Suprapubic skin (tissue), 4 donors: ENCODE measurements at places on chromosomes 4 and X. TPM values are rescaled to one million over a fixed set of nuclear protein-coding genes. Genes with fewer than 3 reads are reported as not detected.

DNA sequence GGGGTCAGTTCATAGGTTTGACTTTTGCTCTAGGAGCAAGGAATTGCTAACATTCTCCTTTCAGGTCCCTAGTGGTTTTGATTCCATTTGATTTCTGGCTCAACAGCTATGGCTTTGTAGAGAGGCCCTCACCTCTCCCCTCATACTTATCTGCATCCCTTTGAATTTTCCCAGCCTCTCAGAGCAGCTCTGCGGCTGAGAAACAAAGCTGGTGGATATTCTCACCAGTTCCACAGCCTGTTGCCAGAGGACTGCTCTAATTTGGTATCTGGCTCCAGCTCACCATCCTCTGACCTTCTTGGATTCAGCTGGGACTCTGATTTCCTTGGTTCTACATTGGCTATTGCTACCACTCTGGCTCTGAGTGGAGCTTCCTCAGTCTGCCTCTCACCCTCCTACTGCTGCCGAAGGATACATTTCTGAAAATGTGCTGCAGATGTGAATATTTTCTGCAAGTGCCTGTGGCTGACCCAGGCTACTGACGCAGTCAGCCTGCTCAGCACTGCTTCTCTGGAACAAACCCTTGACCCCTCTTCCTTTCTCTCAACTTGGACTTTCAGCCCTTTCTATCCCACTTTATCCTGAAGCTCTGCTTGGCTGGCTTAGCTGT is 110.9 kb upstream of the ENPEP start:
- no peak overlapping the region for H3K27ac ChIP-seq
- H3K36me3 ChIP-seq, result no peaks in the 10 kb centered on the region
- no peak overlapping the region for H3K4me3 ChIP-seq
- no peak for DNase-seq
- no peaks in the 10 kb centered on the region for H3K4me1 ChIP-seq
- H3K27me3 ChIP-seq, result no peaks in the 10 kb centered on the region

DNA sequence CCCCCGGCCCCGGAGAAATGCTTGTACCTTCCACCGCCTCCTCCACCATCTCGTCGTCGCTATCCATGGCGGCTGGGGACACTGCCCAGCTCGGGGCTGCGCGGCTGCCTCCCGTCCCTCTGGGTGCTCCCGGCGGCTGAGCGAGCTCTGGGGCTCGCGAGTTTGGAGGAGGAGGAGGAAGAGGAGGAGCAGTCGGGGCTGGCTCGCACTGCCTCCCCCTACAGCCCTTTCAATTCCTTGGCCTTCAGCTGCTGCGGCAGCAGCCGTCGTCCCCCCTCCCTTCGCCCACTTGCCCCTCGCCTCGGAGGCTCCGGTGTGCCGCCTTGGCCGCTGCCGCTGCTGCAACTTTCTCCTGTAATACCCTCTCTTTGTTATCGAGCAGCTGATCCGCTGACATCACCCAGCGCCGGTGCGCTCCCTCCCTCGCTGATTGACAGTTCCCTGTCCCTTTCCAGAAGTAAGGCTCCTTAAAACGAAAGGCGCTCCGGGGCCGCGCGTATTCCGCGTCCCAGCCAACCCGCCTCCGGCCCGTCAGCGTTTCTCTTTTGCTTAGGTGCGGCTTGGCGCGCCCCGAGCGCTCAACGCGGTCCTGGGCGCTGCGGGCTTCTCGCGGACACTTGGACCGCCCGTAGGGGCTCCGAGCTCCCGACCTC is at the start of gene SETD7:
SETD7 (minus strand) TSS at position 149 of the 653 bp plus-strand sequence; CDS start at position 67, 82 bp downstream.
- no peaks in the 10 kb centered on the region for H3K36me3 ChIP-seq
- H3K4me1 ChIP-seq, result peaks cover 62% of the 10 kb centered on the region
- H3K27ac ChIP-seq, result peak within 1 kb of the TSS; percentile 99
- peak; percentile 86 for DNase-seq

DNA sequence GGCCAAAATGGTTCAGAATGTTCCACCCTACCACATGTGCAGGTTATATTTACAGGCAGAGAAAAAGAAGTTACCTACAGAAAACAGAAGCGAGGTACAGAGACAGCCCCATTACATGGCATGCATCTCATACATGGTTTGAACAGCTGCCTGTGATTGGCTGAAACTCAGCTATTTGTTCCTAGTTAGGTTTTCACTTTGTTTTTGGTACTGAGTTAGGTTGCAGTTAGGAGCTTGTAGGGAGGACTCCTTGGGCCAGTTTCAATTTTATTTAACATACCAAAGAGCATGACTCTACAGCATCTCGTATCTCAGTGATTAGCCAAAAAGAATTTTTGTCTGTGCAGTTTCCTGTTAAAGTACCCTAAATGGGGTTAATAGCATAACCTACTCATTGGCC is 392.0 kb downstream of the MAPK10 start:
- H3K4me1 ChIP-seq, result no peaks in the 10 kb centered on the region
- H3K27me3 ChIP-seq, result no peaks in the 10 kb centered on the region
- H3K4me3 ChIP-seq, result no peak overlapping the region
- H3K27ac ChIP-seq, result no peak overlapping the region

Gene MAGED4
- 0.93 TPM for total RNA-seq

DNA sequence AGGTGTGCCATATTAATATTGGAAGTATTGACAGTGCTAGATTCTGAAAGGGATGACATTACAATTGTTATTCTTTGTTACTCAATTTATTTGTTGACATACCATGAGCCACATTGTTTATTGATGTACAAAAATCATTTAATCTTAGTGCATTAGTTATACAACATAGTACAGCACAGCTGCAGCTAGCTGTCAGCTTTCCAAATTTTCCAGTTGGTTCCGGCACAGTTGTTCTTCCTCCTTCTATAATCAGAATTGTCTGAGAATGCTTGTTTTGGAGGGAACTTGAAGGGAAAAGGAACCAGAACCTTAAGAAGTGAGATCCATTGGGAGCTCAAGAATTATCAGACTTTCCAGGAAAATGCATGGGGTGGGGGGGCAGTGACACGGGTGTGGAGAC is 281.4 kb downstream of the ZIC3 start:
- H3K4me1 ChIP-seq, result no peaks in the 10 kb centered on the region
- no peaks in the 10 kb centered on the region for H3K36me3 ChIP-seq
- no peaks in the 10 kb centered on the region for H3K27me3 ChIP-seq
- no peak overlapping the region for H3K27ac ChIP-seq
- DNase-seq, result no peak

DNA sequence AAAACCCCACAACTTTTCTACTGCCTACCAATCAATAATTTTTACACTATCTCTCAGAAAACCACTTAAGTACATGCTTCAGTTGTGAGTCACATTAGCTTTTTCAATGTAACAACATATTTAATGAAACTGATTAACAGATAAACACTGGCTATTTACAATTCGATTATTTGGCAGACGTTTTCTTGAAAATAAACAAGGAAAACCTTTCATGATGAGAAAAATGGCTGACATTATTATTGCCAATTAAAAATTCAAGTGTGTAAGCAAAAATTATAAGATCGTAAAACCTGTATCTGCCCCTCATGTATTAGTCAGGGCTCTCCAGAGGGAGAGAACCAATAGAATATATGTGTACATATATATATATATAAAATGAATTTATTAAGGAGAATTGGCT is 1555.5 kb upstream of the IGFBP7 start:
- H3K36me3 ChIP-seq, result no peaks in the 10 kb centered on the region
- H3K27ac ChIP-seq, result no peak overlapping the region
- DNase-seq, result no peak
- H3K4me3 ChIP-seq, result no peak overlapping the region
- H3K27me3 ChIP-seq, result no peaks in the 10 kb centered on the region
- H3K4me1 ChIP-seq, result no peaks in the 10 kb centered on the region

GRCh38 chr4:6721121-6721520 is 5.1 kb downstream of the BLOC1S4 start:
- H3K27ac ChIP-seq, result no peak overlapping the region
- no peaks in the 10 kb centered on the region for H3K36me3 ChIP-seq
- no peaks in the 10 kb centered on the region for H3K27me3 ChIP-seq
- no peak overlapping the region for H3K4me3 ChIP-seq

Gene TKTL1
- 0.51 TPM for total RNA-seq

GRCh38 chr4:17781300-17782287 is at the start of gene FAM184B:
Gene FAM184B (minus strand): TSS chr4:17781621. CDS start chr4:17781299, 322 bp downstream.
- H3K4me1 ChIP-seq, result peaks cover 19% of the 10 kb centered on the region
- H3K4me3 ChIP-seq, result peak within 1 kb of the TSS; percentile 55
- H3K27me3 ChIP-seq, result peaks cover 25% of the 10 kb centered on the region
- H3K36me3 ChIP-seq, result no peaks in the 10 kb centered on the region
- DNase-seq, result no peak

DNA sequence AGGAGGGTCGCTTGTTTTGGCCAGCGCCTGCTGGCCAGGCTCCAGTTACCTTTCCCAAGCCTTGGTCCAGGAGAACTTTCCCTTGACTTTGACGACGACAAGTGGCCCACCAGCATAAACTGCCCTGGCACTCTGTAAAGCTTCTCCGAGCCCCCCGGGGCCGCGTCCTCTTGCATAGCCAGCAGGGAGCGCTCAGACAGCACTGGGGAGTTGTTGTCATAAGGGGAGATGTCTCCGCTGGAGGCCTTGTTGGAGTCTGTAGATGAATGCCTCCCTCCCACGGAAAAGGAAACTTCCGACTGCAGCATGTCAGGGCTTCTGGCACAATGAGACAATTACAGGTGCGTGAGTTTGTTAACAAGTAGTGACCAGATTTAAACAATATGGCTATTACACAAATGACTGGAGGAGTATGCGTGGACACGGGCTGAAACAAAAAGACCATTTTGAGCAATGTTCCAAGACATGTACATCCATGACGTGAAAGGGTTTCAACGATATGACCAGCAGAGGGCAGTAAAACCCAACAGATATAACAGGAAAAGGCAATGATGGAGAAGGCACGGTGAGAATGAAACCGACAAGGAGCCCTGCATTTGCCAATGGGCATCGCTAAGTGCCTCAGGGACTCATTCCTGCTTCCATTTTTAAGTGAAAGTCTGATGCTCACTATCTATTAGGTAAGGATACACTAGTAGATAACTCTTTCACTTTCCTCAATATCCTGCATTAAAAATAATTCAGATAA is 33.0 kb downstream of the HCCS start:
- H3K4me1 ChIP-seq, result peaks cover 3% of the 10 kb centered on the region
- H3K36me3 ChIP-seq, result no peaks in the 10 kb centered on the region
- H3K4me3 ChIP-seq, result no peak overlapping the region
- no peaks in the 10 kb centered on the region for H3K27me3 ChIP-seq

GRCh38 chr4:168433571-168433970 is 46.7 kb downstream of the DDX60L start:
- no peak overlapping the region for H3K27ac ChIP-seq
- no peak for DNase-seq
- no peak overlapping the region for H3K4me3 ChIP-seq
- peaks cover 22% of the 10 kb centered on the region for H3K36me3 ChIP-seq
- H3K4me1 ChIP-seq, result no peaks in the 10 kb centered on the region

DNA sequence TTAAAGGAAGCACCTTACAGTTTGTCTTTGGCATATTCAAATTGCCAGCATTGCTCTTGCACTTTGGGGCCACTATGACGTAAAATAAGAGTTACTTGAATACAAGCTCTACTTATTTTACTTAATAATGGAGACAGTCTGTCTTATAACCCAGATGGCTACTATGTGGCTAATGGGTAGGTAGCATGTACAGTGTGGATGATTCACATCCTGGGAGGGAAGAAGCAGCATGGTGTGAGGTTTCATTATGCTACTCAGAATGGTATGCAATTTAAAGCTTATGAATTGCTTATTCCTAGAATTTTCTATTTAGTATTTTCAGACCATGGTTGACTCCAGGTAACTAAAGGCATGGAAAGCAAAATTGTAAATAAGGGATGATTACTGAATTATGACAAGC is 761.8 kb upstream of the ATOH1 start:
- no peak overlapping the region for H3K27ac ChIP-seq
- H3K27me3 ChIP-seq, result no peaks in the 10 kb centered on the region
- no peak for DNase-seq
- H3K4me3 ChIP-seq, result no peak overlapping the region

DNA sequence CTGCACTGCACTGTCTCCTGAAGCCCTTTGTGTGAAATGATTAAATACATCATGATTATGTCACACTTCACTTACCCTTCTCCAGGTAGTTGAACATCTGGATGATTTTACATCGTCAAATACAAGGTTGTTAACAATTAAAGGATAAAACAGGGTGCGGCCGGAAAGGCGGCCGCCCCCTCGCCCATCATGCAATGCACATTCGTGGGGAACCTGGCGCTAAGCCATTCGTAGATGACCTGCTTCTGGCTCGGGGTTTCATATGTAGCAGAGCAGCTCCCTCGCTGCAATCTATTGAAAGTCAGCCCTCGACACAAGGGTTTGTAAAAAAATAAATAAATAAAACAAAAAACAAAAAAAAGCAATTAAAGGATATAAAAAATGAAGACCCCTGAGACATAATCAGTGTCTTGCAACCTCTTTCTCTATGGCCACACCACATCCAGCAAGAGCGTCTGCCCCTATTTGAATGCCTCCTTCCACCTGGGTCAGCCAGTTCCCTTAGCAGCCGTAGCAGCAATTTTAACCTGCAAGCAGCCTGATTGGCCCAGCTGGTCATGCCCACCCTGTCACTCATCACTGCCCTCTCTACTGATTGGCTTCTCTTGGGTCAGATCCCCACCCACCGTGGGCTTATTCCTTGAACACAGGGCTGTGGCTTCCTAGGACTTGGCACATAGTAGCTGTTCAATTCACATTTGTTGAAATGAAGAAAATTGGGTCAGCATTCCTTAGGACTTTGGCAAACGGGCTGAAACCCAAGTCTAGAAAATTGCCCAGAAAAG is 147.8 kb upstream of the PSAPL1 start:
- no peak overlapping the region for H3K27ac ChIP-seq
- no peak for DNase-seq
- H3K27me3 ChIP-seq, result no peaks in the 10 kb centered on the region
- H3K4me1 ChIP-seq, result no peaks in the 10 kb centered on the region
- H3K36me3 ChIP-seq, result no peaks in the 10 kb centered on the region

Gene FAM3A
- total RNA-seq, result 38.0 TPM

Gene GPM6B
- 19.0 TPM for total RNA-seq

- H3K27me3 ChIP-seq, result peaks cover 2% of the 10 kb centered on the region
- peak within 1 kb of the TSS; percentile 84 for H3K4me3 ChIP-seq
- DNase-seq, result peak; percentile 85
- H3K36me3 ChIP-seq, result no peaks in the 10 kb centered on the region
- H3K4me1 ChIP-seq, result peaks cover 16% of the 10 kb centered on the region
Observed at GRCh38 chr4:90127223-90127705, at the start of gene CCSER1. Gene CCSER1 (plus strand): TSS chr4:90127394.

DNA sequence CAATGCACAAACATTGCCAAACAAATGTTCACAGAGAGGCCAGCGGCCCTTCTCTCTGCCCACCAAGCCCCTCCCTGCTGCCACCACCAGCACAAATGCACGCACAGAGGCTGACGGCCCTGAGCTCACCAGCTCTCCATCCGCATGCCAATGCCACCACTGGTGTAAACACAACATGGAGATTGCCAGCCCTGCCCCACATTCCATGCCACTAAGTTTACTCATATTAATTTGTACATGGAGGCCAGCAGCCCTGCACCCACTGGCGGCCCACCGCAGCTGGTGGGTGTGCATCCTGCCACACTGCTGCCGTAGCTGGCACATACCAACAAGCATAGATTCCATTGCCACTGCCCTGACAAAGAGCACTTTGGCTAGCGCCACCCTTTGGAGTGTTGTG is 124.0 kb downstream of the CYLC1 start:
- H3K27ac ChIP-seq, result no peak overlapping the region
- no peaks in the 10 kb centered on the region for H3K4me1 ChIP-seq
- no peak overlapping the region for H3K4me3 ChIP-seq
